Fibroblast of lung (primary cell): ENCODE measurements at places on chromosomes 3 and 15.

DNA sequence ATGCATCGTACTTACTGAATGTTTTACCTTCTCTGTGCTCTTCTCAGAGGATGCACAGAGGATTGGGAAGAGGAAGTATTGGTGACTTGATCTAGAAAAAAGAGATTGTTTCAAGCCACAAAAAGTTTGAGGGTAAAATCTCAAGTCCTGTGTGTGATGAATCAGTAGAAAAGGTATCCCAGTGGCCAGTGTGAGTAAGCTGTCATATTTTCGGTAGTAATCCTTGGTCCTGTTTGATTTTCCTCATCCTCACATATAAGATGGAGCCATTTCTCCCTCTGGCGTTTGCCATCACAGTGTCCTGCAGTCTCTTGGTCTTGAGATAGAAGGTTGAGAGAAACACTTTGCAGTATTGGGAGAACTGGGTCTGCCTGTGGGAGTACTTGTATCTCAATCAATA is 166.8 kb downstream of the LPP start:
- peak; percentile 90 for DNase-seq

DNA sequence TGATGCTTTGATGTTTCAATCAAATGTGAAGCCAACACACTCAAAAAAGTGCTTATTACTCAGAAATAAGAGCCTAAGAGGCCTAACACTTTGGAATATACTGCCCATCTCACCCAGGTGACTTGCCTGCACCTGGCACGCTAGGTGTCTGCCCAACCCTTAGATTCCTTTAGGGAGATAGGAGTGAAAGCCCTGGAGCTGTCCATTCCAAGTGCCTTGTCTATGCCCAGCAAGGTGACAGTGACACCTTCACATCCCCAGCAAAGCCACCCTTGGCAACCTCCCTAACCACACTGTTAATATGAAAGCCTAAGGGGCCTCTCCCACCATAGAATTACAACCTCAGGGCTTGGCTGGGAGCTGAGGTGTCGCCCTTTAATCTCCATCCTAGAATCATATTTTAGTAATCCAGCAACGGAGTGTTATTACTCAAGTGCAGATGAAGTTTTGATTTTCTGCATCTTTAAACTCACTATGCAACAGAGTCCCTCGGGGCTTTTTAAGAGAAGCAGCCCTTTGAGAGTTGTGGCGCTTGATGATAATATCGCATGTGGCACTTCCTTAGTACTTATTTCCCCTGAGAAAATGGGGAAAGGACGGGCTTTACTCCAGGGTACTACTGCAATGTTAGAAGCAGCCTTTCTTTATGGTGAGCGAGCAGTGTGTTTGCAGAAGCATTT is 24.8 kb downstream of the ATP10A start:
- no peak for DNase-seq

GRCh38 chr3:11276901-11277300 is 4.7 kb downstream of the ATG7 start:
- no peak for DNase-seq

GRCh38 chr3:51669241-51670052 is 1.6 kb upstream of the TEX264 start:
- DNase-seq = peak; percentile 80

DNA sequence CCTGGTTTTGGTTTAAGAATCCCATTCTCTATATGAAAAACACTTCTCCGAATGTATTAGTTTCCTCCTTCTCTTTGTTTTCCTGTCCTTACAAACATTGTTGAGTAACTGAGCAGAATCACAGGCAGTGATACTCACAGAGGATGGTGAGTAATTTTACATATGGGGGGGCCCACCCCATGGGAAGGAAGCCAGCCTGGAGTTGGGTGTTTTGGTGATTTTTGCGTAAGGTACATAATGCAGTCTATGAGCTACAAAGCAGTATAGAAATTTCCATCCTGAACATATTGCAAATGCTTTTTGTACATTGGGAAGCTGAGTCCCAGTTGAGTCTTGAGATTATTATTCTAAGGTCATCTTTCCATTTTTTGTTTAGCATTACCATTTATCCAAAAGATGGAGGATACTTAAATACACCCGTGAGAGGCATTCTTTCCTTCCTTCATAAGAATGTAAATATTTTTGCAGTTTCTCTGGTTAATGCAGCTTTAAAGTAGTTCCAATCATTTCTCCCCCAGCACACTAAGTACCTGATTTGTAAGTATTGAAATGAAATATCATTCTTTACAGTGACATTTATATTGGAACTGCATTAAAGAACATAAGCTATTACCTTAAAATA is 476.8 kb downstream of the AGBL1 start:
- DNase-seq = no peak

DNA sequence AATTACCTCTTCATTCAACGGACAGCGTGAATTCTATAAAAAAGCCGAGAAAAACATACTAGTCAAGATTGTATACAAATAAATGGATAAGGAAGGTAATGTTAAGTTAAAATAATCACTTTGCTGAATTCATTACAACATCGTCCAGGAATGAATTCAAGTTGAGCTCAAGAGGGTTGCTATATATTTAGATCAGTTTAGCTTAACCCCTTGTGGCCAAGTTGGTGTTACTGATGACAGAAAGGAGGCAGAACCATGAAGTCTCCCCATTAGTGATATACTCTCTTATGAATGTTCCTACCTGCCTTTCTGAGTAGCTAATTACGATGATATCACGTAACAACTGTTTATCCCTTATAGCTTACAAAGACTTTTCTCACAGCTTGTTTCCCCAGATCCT is 34.9 kb downstream of the UBR1 start:
- DNase-seq = no peak

GRCh38 chr3:27943106-27943505 is 221.0 kb upstream of the EOMES start:
- DNase-seq = peak; percentile 12

DNA sequence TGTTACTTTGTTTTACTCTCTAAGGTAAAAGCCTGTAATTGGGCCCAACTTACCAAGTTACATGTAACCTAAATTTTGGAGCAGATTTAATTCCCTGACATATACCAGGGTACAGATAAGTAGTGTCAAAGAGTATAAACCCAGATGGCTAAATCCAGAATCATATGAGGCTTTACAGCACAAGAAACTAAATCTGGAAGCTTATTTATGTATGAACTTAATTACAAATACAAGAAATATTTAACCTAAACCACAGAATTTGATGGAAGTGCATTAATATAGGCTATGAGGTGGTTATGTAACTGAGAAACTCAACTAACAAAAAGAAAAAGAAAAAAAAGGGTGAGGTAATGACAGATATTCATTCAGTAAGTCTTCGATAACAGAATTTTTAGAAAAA is 930.2 kb upstream of the ALCAM start:
- DNase-seq = peak; percentile 65

- DNase-seq = no peak
Observed at GRCh38 chr3:155398046-155398445, 104.6 kb upstream of the STRIT1 start.

DNA sequence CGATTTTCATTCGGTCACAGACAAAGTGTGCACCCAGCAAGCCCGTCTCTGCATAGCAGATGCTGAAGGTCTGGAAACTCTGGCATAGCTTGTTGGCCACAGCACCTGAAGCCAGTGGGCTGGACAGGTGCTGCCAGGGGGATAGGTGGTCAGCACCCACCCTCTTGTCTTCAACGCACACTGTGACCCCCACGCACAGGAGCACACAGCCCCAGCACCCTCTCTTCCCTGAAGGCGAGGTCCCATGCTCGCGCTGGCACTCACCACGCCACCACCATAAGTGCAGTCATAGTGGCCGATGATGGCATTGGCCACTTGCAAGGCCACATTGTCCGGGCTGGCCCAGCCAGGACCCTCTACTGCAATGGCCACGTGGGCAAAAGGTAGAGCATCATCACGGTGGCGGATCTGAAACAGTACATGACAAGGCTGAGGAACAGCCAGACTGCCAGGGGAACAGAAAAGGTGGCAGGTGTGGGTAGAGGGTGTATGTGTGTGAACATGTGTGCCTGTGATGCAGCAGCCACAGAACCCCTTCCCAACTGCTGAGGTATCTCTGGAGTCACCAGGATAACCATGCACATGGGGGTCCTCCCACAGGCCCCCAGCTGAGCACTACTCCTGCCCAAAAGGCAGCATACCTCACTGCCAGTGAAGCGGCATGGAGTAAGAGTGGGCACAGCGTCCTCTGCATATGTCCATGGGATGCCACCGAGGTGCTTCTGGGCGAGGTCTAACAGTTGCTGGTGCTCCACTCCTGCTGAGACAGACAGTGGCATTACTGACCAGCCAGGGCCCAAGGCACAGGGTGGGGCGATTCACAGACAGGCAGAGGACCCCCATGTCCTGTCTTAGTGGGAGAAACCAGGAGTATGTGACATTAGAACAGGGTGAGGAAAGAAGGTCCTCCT is 5.8 kb upstream of the COL7A1 start:
- DNase-seq = no peak

DNA sequence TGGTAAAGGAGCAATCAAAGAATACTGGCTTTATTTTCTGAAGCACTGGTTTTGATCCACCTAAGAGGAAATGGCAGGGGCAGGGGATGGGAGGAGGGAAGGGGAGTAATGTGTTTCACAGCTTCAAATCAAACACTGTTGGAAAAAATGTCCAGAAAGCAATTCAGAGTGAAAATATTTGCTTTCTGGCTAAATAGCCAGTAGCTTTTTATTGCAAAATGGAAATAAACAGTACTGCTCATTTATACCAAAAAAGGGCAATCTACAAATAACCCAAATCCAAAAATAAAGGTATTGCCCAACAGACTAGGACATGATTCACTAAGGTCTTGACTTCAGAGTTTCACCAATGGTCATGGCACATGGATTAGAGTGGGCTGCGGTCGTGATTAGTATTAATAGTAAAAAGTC is 279.3 kb upstream of the THBS1 start:
- peak; percentile 72 for DNase-seq

DNA sequence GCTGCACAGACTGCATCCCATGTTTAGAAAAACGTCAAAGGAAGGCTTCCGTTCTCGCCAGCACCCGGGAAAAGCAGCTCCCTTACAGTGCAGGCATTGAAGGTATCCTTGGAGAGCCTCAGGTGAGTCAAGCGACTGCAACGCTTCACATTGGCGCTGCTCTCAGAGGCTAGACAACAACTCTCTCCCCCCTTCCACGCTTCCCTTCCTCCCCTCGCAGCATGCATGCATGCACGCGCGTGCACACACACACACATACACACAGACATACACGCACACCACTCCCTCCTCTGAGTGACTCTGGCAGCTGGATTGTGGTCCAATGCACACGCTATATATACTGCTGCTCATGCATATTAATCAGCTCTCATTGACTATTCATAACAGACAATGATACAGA is 191.1 kb downstream of the PDZRN3 start:
- DNase-seq = peak; percentile 41

DNA sequence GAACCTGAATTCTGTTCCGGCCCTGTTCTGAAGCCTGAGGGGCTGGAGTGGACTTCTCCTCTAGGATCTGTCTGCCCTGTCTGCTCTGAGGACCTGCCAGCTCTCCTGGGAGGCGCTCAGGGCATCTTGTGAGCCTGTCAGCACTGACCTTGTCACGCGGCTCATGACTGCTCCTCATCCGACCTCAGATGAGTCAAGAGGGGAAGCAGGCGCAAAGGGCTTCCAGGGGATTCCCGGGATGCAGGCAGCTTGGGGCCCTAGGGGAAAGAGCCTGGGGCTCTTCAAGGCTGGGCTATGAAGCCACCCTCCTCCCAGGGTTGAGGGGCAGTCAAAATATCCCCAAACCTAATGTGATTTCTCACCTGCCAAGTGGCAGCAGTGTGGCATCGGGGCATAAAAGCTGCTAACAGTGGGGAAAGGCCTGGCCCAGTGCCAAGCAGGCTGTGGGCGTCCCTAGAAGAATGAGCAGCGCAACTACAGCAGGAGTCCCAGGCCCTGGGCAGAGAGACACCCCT is 27.6 kb upstream of the ANKDD1A start:
- DNase-seq = peak; percentile 84

GRCh38 chr15:25717127-25717456 is 146.0 kb downstream of the ATP10A start:
- DNase-seq = no peak

- no peak for DNase-seq
Observed at GRCh38 chr3:42106646-42107045, 15.5 kb downstream of the TRAK1 start.

DNA sequence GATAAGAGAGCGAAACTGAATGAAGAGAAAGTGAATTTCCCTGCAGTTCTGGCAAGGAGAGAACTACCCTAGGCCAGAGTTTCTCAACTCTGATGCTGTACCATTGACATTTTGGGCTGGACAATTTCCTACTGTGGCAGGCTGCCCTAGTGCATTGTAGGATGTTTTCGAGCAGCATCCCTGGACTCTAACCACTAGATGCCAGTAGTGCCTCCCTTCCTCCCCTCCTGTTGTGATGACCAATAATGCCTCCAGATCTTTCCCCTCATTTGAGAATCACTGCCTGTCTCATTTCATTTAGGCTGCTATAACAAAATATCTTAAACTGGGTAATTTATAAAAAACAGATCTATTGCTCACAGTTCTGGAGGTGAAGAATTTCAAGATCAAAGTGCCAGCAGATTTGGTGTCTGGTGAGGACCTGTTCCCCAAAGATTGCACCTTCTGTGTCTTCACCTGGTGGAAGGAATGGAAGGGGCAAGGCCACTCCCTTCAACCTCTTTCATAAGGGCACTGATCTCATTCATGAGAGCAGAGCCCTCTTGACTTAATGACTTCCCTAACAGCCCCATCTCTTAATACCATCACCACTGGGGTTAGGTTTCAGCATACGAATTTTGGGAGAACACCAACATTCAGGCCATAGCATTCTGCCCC is 188.9 kb upstream of the MEIS2 start:
- DNase-seq = no peak

GRCh38 chr15:52143873-52144272 is 31.3 kb upstream of the BCL2L10 start:
- DNase-seq = peak; percentile 93

DNA sequence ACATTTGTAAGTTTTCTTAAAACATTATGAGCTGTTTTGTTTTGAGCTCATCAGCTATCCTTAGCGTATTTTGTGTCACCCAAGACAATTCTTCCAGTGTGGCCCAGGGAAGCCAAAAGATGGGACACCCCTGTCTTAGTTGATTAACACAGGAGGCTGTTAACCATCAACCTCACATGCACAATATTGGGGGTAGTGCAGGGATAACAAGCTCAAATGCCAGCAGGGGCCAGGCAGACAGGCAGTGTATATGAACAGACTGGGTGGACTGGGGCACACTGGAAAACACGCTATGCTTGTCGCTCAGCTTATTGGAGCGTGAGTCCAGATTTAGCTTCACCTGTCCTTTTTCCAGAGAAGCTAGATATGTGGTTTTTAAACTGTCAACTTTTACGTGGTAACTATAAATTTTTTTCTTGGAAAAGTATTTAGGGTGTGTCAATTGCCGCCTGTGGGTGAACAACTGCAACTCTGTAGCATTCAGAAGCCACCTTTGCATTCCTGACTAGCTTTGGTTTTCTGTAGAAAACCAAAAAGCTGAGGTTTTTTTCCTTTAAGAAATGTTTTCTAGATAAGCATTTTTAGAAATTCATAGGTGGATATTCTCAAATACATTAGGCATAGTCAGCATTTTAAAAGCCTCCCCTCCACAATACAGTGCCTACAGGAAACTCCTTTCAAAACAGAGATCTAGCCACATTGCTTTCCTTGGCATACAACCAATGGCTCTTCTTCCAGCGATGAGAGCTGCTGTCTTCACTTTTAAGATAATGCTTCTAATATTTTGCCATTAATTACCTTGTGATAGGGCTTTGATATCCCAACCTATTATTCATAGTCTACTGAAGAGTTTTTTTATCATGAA is 14.6 kb downstream of the PSMD6 start:
- peak; percentile 40 for DNase-seq
